Prostate gland (tissue), 2 donors: ENCODE measurements at places on chromosomes 7 and 10. TPM values are rescaled to one million over a fixed set of nuclear protein-coding genes. Genes with fewer than 3 reads are reported as not detected.

DNA sequence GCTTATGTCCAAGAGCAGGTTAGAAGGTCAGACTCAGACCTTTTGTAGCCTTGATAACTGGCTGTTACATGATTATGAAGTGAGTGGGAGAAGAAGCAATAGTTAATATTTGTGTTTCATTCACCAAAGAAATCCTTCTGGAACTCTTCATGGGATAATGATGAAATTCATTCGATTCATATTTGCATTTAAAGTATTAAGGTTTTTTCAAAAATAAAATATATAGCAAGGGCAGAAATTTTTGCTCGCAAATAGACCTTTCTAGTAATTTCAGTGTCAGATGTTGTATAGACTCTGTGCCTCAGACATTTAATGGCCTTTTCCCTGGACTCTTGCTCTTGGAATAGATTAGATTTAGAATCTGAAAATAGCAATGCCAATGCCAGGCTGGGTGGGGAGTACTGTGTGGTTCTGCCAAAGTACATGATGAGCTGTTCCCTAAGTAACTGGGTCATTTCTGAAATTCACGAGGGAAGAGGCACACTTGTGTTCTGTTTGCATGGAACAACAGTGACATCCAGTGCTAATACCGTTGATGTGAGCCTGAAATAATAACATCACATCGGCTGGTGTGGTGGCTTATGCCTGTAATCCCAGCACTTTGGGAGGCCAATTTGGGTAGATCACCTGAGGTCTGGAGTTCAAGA, 119.2 kb downstream of the MBL2 start:
- H3K4me1 ChIP-seq = no peaks in the 10 kb centered on the region
- H3K4me3 ChIP-seq = no peak overlapping the region
- H3K27ac ChIP-seq = no peak overlapping the region
- H3K27me3 ChIP-seq = no peaks in the 10 kb centered on the region
- DNase-seq = no peak

GRCh38 chr7:49769285-49769857, 4.1 kb upstream of the VWC2 start:
- H3K27me3 ChIP-seq = no peaks in the 10 kb centered on the region
- H3K4me1 ChIP-seq = no peaks in the 10 kb centered on the region
- no peak overlapping the region for H3K27ac ChIP-seq
- no peaks in the 10 kb centered on the region for H3K36me3 ChIP-seq
- DNase-seq = no peak
- H3K4me3 ChIP-seq = no peak overlapping the region

DNA sequence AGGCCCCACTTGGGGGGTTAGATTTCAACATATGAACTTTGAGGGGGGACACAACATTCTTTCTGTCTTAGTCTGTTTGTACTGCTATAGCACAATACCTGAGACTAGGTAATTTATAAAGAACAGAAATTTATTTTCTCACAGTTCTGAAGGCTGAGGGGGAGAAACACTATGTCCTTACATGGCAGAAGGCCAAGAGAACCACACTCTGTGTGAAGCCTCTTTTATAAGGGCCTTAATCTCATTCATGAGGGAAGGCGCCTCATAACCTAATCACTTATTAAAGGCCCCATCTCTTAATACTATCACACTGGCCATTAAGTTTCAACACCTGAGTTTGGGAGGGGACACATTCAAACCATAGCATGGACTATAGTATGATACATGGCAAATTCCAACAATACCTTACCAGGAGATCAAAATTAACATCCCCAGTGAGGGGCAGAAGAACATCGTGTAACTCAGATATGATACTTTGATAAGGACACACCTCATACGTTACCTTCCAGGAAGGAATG, 9.3 kb upstream of the PDLIM1 start:
- DNase-seq = no peak
- no peak overlapping the region for H3K4me3 ChIP-seq
- H3K36me3 ChIP-seq = no peaks in the 10 kb centered on the region
- no peaks in the 10 kb centered on the region for H3K4me1 ChIP-seq
- no peaks in the 10 kb centered on the region for H3K27me3 ChIP-seq

DNA sequence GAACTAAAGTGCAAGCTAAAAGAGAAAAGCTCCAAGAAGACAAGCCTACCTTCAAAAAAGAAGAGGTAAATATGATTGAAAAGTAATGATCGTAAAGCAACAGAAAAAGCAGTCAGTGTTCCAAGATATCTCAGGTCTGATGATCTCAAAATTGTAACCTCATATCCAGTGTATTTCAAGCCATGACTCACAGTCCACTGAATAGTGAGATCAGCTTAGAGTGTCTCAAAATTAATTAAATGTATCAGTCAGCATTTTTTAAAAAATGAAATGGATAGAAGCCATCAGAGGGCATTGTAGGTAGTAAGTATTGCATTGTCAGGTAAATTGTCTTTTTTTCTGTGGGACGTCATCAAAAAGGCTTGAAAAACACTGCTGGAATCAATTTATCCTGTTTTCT, 50.6 kb upstream of the AGBL3 start:
- no peak for DNase-seq
- H3K4me3 ChIP-seq = no peak overlapping the region
- no peak overlapping the region for H3K27ac ChIP-seq
- no peaks in the 10 kb centered on the region for H3K4me1 ChIP-seq
- H3K27me3 ChIP-seq = no peaks in the 10 kb centered on the region
- H3K36me3 ChIP-seq = no peaks in the 10 kb centered on the region

GRCh38 chr10:31272841-31273240, 46.2 kb upstream of the ZEB1 start:
- no peak overlapping the region for H3K4me3 ChIP-seq
- DNase-seq = no peak
- no peak overlapping the region for H3K27ac ChIP-seq
- H3K36me3 ChIP-seq = no peaks in the 10 kb centered on the region
- no peaks in the 10 kb centered on the region for H3K4me1 ChIP-seq

GRCh38 chr10:48684792-48685623, at the start of gene WDFY4:
Gene WDFY4 (plus strand): TSS chr10:48684873. CDS start chr10:48709733, 24,860 bp downstream.
- no peak for DNase-seq
- H3K27ac ChIP-seq = no peak within 1 kb of the TSS
- no peak within 1 kb of the TSS for H3K4me3 ChIP-seq
- no peaks in the 10 kb centered on the region for H3K27me3 ChIP-seq
- H3K36me3 ChIP-seq = no peaks in the 10 kb centered on the region

GRCh38 chr10:109957092-109957797, 33.9 kb upstream of the XPNPEP1 start:
- no peak overlapping the region for H3K27ac ChIP-seq
- no peak for DNase-seq
- no peaks in the 10 kb centered on the region for H3K36me3 ChIP-seq
- H3K4me3 ChIP-seq = no peak overlapping the region
- H3K27me3 ChIP-seq = no peaks in the 10 kb centered on the region
- no peaks in the 10 kb centered on the region for H3K4me1 ChIP-seq

DNA sequence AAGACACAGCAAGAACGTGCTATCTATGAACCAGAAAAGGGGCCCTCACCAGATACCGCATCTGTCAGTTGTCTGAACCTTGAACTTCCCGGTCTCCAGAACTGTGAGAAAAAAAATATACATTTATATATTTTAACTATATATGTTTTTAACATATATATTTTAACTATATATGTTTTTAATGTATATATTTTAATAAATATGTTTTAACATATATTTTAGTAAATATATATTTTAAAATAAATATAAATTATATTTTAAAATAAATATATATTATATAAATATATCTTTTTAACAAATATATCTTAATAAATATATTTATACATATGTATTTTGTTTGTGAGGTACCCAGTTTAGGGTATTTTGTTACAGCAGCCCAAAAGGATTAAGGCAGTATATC, 958.2 kb upstream of the AUTS2 start:
- H3K27ac ChIP-seq = no peak overlapping the region
- H3K4me3 ChIP-seq = no peak overlapping the region
- no peaks in the 10 kb centered on the region for H3K4me1 ChIP-seq
- H3K36me3 ChIP-seq = no peaks in the 10 kb centered on the region
- no peaks in the 10 kb centered on the region for H3K27me3 ChIP-seq
- DNase-seq = no peak

- no peaks in the 10 kb centered on the region for H3K27me3 ChIP-seq
- DNase-seq = no peak
- H3K4me3 ChIP-seq = no peak overlapping the region
- H3K27ac ChIP-seq = no peak overlapping the region
- no peaks in the 10 kb centered on the region for H3K36me3 ChIP-seq
- H3K4me1 ChIP-seq = no peaks in the 10 kb centered on the region
Observed at GRCh38 chr7:140214075-140214684, 37.4 kb upstream of the KDM7A start.

DNA sequence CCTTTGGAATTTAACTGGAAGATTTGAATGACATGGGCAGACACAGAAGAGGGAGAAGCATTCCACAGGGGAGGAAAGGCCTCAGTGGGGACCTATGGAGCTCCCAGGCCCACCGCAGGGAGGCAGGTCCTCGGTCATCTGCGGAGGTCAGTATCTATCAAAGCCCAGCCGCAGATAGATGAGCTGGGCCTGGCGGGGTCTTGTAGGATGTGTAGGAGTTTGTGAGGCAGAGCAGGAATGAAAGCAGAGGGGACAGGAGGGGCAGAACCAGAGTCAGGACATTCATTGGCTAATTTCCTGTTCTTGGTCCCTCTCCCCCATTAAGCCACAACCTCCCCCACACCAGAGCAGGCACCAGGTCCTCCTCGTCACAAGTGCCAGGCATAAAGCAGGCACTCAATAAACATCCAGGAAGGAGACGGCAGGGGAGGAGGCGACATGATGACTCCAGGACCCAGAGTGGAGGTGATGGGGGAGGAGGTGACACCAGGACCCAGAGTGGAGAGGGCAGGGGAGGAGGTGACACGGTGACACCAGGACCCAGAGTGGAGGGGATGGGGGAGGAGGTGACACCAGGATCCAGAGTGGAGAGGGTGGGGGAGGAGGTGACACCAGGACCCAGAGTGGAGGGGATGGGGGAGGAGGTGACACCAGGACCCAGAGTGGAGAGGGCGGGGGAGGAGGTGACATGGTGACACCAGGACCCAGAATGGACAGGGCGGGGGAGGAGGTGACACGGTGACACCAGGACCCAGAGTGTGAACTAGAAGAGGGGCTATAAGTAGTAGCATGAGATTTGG, 83.7 kb upstream of the PDGFA start:
- no peak overlapping the region for H3K27ac ChIP-seq
- H3K27me3 ChIP-seq = no peaks in the 10 kb centered on the region
- no peak overlapping the region for H3K4me3 ChIP-seq
- no peaks in the 10 kb centered on the region for H3K36me3 ChIP-seq

DNA sequence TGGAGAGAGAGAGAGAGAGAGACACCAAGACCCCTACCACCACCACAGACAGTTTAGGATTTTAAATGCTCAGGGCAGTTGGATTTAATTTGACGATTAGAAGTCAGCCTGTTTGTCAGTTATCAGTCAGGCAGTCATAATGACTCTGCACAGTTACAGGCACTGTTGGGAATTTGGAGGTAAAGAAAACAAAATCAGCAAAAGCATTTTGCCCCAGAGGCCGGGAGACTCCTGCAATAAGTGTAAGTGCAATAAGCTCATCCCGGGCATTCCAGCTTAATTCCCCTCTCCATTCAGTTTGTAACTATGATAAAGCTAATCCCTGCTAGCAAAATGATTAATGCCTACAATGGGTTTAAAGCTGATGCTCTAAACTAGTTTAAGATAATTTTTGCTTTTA, 13.5 kb downstream of the SEMA3C start:
- DNase-seq = no peak
- H3K27ac ChIP-seq = no peak overlapping the region
- H3K27me3 ChIP-seq = no peaks in the 10 kb centered on the region
- no peak overlapping the region for H3K4me3 ChIP-seq
- H3K4me1 ChIP-seq = no peaks in the 10 kb centered on the region

INTS1 gene
- 64.9 TPM for total RNA-seq

DGKI gene
- total RNA-seq = 1.5 TPM

CYP3A5 gene
- total RNA-seq = 88.9 TPM

HEPACAM2 gene
- total RNA-seq = 0.45 TPM

TMEM213 gene
- total RNA-seq = not detected
